ENCODE measurements at places on chromosomes 12 and 14.
A peak's percentile ranks its signal among the peaks of the same experiment; 100 is the strongest.

- no peaks in the 10 kb centered on the region for H3K27me3 ChIP-seq
- H3K36me3 ChIP-seq = no peaks in the 10 kb centered on the region
- H3K4me1 ChIP-seq = peaks cover 3% of the 10 kb centered on the region
- H3K4me3 ChIP-seq = peak overlapping the region; percentile 89
- peak overlapping the region; percentile 90 for H3K27ac ChIP-seq
Observed at GRCh38 chr14:100374876-100375265, 51.7 kb downstream of the SLC25A47 start.

GRCh38 chr14:96252323-96252998 lies 3.5 kb upstream of the BDKRB1 start:
- H3K4me1 ChIP-seq = no peaks in the 10 kb centered on the region
- no peak overlapping the region for H3K4me3 ChIP-seq
- H3K27me3 ChIP-seq = no peaks in the 10 kb centered on the region
- H3K36me3 ChIP-seq = no peaks in the 10 kb centered on the region
- peak overlapping the region; percentile 24 for H3K27ac ChIP-seq
- DNase-seq = no peak

- no peaks in the 10 kb centered on the region for H3K27me3 ChIP-seq
- no peaks in the 10 kb centered on the region for H3K36me3 ChIP-seq
- H3K4me1 ChIP-seq = no peaks in the 10 kb centered on the region
- H3K4me3 ChIP-seq = no peak overlapping the region
Observed at GRCh38 chr12:10861366-10861765, 12.1 kb upstream of the PRR4 start.

DNA sequence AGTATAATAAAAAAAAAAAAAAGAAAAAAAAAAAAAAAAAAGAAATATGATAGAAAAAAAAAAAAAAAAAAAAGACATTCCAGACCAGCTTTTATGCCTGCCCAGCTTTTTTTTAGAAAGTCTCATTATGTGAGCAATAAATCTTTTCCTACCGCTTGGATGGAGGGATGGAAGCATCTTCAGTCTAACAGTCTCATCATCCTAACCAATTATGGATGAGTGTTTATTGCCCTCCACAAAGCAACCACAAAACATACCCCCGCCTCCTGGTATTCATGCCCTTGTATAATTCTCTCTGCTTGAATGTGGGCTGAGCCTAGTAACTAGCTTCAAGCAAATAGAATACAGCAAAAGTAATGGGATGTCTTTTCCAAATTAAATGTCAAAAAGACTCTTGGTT lies 33.7 kb upstream of the ADAMTS20 start:
- H3K27ac ChIP-seq = no peak overlapping the region
- no peak for DNase-seq
- H3K4me1 ChIP-seq = no peaks in the 10 kb centered on the region
- H3K4me3 ChIP-seq = no peak overlapping the region
- H3K36me3 ChIP-seq = no peaks in the 10 kb centered on the region

GRCh38 chr14:92391726-92392125 lies 68.8 kb downstream of the SLC24A4 start:
- no peak overlapping the region for H3K4me3 ChIP-seq
- no peaks in the 10 kb centered on the region for H3K4me1 ChIP-seq
- H3K27ac ChIP-seq = no peak overlapping the region
- DNase-seq = no peak
- H3K27me3 ChIP-seq = no peaks in the 10 kb centered on the region

GRCh38 chr12:115134298-115134697 lies 450.3 kb upstream of the TBX3 start:
- no peak overlapping the region for H3K27ac ChIP-seq
- H3K4me3 ChIP-seq = no peak overlapping the region
- DNase-seq = no peak
- H3K27me3 ChIP-seq = no peaks in the 10 kb centered on the region
- H3K36me3 ChIP-seq = no peaks in the 10 kb centered on the region
